ENCODE measurements at places on chromosomes 1 and 21.

DNA sequence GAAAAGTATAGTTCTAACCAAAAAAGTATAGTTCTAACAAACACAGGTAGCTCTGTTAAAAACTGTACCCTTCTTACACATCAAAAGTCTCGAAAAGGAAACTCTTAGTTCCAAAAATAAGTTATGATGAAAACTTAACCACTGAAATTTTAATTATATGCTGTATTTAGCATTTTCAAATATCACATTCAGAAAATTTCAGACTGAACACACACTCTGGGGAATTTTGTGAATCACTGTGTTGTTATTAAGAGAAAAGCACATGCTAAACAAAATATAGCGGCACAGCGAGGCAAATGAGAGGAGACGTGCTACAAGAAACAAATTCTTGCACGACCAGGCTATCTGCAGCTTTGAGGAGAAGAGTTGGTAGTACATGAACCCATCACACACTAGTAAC, 30.4 kb downstream of the VAV3 start:
- DNase-seq, result no peak

DNA sequence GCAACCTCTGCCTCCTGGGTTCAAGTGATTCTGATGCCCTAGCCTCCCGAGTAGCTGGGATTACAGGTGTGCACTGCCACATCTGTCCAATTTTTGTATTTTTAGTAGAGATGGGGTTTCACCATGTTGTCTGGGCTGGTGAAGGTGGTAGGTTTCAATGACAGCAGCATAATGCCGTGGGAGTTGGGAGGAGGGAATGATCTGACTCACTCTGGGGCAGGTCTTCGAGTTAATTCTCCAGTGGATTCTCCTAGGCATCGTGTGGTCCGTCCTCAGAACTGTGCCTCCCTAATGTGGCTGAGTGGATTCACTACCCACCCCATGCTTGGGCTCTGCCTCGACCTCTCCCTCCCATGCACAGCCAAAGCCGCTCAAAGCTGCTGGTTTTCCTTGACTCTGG, 1.7 kb upstream of the GPR37L1 start:
- no peak for DNase-seq

DNA sequence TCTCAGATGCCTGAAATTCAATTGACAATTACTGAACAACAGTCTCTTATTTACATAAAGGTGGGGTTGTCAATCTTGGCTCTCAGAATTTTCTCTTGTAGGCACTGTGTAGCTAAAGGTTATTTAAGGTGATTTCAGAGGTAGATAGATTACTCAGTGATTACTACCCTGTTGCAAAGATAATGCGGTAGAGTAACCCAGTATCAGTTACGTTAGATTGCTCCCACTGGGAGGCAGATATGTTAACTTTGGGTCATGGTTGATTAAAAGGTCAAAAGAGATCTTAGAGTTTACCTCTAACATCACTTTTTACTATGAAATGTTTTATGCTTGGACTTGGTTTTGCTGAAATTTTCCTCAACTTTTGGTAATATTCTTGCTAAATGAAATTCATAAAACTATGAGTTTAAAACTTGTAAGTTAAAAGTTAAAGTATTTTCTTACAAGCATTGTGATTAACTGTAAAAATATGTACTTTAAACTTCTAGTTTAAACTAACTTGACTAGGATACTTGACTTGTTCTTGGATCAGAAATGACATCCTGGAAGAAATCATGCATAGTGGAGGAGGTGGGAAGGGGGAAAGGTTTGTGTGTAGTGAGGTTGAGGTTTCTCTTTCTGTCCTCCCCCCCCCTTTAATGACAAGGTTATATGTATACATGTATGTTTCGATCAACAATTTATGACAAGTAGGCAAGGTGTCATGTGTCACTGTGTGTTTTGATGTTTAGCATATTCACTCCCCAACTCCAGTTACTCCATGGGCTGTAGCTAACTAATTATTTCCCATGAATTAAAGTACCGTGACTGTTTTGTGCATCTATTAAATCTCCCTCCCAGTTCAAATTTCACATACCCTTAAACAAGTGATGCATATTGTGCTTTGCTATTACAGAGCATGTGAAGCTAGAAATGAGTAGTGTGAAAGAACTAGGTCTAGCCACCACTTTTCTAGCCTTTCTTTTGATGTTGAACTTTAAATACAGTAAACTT, 2.9 kb downstream of the LAMC1 start:
- DNase-seq, result no peak

DNA sequence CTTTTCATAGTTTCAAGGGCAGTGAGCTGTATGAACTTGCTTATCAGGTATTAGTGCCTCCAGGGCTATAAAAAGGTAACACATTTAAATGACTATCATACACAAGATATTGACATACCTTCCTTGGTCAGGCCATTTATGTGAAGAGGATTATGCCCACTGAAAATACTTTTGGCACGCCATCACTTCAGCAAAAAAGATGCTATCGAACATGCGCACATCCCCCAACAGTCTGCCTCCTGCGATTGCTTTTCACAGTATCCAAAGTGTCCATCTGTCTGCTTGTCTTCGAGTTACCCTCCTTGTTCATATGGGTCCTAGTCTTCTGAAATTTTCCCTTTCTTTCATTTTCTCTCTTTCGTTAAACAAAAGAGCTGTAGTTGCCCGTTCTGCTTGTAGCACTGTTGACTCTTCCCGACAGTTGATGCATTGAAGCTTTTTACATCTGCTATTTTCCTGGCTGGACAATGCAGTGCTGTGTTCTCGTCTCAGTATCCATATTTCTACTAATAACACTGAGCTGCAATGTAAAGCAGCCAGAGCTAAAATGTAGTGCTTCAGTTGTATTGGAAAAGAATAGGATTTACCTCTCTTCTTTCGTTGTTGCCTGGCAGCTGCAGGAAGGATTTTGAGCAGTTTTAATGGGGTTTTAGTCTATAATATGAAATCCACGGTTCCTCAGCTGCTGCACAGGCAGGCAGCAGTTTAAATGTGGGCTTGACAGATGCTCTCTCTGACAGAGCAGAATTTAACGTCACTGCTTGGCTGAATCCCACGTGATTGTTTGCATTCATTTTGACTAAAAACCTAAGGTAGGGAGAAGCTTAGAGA, at the start of gene B3GALT2:
Gene B3GALT2, minus strand, starts transcription at position 713 of the 831 bp plus-strand sequence. CDS start 5,051 bp downstream, outside the sequence.
- DNase-seq, result no peak

GRCh38 chr1:52404975-52405338, 555 bp downstream of the PRPF38A start:
- no peak for DNase-seq

DNA sequence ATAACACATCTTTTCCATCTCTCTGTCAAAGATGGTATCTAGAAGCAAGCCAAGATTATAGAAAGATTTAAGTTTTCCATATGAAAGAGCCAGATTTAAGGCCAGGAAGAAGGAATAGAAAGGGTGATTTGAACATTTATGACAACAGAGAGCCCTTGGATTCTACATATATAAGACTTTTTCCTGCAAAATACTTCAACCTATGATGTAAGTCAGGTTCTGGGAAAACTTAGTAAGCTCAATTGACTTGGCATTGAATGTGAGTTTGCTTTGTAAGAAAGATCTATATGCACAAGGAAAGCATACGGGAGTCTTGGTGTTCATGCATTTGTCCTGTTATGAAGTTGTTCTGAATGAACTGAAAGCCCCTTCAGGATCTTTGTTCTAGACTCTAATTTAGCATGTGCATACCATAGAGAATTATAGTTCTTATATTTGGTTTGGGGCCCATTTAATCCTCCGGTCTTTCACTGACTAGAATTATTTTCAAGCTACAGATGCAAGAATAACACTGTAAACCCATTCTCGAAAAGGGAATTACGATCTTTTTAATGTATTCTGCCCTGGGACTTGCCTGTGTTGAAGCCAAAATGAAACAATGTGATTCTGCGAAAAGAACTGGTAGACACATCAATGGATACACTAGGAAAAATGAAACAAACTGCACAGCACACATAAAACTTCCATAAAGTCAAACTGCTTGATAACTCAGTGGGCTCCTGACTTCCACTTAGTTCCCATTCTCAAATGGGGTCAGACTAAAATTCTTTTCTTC, 152.8 kb downstream of the DISP1 start:
- no peak for DNase-seq

GRCh38 chr1:8082945-8083344, 56.8 kb upstream of the ERRFI1 start:
- DNase-seq, result no peak

- DNase-seq, result no peak
Measured at GRCh38 chr1:230493264-230493663, 67.1 kb upstream of the PGBD5 start.

- no peak for DNase-seq
Measured at GRCh38 chr1:154595621-154596020, 12.4 kb downstream of the ADAR start.

DNA sequence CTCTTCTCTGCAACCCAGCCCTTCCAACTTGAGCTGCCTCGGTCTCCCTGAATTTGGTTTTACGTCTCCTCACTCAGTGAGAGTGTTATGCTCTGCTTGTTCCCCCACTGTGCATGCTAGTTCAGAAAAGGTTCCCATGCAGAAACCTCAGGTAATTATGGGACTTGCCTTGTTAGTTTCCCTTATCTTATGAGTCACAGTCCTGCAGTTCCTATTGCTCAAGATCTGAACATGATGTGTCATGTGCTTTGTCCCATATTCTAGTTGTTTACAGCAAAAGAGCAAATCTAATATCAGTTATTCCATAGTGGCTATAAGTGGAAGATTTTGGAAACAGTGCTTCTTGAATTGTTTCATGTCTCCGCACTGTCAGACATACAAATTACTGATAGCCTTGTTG, 74.4 kb downstream of the DUSP10 start:
- DNase-seq, result no peak

- no peak for DNase-seq
Measured at GRCh38 chr1:217734973-217735372, 103.8 kb downstream of the SPATA17 start.

GRCh38 chr1:47703156-47703825, 265.4 kb downstream of the FOXD2 start:
- DNase-seq, result no peak

GRCh38 chr1:112997781-112998180, 41.8 kb upstream of the SLC16A1 start:
- no peak for DNase-seq

- no peak for DNase-seq
Measured at GRCh38 chr1:51421964-51422363, 91.6 kb upstream of the TTC39A start.

GRCh38 chr1:67771152-67771551, 62.1 kb downstream of the GNG12 start:
- DNase-seq, result no peak

- DNase-seq, result no peak
Measured at GRCh38 chr1:58256041-58256440, 290.5 kb downstream of the OMA1 start.

- no peak for DNase-seq
Measured at GRCh38 chr1:245677461-245678240, 522.9 kb downstream of the KIF26B start.

GRCh38 chr21:17472592-17473271, 40.1 kb upstream of the CXADR start:
- DNase-seq, result no peak

DNA sequence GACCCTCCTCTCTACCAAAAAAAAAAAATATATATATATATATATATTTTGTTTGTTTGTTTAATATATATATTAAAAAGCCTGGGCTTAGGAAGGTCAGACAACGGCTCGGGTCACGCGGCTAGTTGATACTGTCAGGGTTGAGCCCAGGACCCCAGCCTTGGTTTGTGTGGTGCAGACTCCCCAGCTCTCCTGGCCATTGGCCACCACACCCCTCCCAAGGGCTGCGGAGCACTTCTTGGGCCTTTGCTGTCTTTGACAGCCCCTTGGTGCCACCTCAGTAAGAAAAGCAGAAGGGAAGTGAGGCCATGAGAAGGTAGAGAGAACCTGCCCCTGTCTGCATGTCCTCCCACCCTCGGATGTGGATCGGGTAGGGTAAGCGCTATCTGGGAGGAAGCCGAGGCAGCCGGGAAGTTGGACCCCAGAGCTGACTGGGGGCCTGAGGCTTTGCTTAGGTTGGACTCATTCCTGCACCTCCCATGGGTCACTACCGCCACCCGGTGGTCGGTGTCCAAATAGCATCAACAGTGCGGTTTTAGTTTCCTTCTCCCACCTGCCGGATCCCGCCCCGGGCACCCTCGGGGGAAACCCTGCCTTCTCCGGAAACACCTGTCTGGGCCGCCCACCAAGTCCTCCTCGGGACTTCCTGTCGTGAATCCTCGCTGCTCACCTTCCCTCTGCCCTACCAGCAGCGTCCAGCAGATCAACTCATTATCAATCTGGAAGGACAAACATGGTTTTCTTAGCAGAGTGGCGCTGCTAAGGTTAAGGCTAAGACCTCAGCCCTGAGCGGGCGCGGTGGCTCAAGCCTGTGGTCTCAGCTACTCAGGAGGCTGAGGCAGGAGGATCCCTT, 29.8 kb upstream of the GNPAT start:
- peak; percentile 84 for DNase-seq

- no peak for DNase-seq
Measured at GRCh38 chr1:109754738-109755137, 9.0 kb downstream of the EPS8L3 start.

DNA sequence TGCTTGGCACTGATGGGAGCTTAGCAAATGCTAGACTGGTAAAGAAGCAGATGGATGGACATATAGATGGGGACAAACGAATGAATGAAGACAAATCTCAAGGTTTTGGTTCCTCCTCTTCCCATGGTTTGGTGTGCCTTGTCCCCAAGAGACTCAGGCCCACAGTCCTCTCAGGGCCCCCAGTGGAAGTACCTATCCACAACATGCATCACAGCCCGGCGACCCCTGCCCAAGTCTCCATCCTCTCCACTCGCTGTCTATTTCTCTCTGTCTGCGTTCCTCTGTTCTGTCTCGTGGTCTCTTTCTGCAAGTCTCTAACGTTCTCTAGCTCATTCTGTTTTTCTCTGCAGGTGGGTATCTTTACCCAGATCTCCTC, 85.8 kb downstream of the GLIS1 start:
- DNase-seq, result no peak

GRCh38 chr1:150777544-150777943, 12.0 kb upstream of the CTSS start:
- DNase-seq, result no peak

DNA sequence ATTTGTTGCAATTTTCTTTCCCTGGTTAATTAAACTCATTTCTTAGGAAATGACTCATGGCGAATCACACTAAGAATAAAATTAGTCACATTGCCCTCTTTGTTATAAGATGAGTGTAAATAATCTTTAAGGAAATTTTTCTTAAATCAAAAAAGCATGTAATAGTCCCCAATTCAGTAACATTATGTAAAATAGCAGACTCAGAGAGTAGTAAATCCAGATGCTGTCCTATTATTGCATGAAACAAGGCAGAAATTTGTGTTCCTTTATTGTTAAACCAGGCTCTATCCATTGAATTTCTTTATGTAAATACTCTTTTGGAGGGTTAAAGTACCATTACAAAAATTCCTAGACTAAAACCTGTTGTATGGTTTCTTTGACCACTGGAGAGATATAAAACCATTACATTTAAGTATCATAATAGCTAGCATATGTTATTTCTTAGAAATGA, 154.5 kb upstream of the C1orf87 start:
- no peak for DNase-seq

Measured in stimulated activated CD4-positive, alpha-beta T cell treated with anti-CD3 and anti-CD28 coated beads, Interleukin-12 subunit alpha, Interleukin-12 subunit beta, amount 100 ng/mL, for 48 hours (primary cell).